Mammary epithelial cell (primary cell): ENCODE measurements at places on chromosomes 4 and X. TPM values are rescaled to one million over a fixed set of nuclear protein-coding genes. Genes with fewer than 3 reads are reported as not detected.

DNA sequence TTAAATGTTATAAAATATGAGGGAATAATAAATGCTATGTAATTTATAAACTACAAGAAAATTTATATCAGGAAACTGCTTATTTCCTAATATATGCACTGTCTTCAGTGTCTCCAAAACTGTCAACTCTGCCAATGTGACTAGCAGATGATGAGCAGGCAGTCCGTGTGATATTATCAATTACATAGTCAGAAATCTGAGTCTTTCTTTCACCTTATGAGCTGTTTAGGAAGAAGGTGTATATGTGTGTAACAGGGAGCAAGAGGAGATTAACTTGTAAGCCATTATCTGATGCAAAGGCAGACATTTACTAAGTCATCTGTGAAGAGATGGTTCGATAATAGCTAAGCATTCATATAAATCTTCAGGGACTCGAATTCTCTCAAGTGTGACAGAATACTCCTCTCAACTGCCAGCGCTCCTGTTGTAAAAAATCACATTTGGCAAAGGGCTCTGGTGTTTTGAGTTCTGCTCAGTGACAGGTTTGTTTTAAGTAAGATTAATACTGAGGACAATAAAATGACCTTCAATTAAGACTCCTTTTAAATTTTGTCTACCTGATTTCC is 79.7 kb downstream of the SNCA start:
- DNase-seq: no peak

DNA sequence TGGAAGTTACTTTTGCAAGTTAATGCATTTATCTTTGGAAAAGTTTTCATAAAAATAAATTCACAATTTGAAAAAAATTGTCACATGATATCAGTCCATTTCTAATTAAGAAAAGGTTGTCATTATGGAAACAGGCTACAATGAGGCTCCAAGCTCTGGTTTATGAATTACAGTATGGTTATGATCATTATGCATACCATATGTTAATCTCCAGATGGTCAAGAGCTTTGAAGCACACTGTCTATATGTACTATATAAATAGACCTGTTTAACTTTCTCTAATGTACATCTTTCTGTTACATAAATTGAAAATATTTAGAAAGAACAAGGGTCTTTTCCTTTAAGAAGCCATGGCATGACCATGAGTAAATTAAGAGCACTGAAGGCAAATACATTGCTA is 2338.8 kb downstream of the PCDH7 start:
- no peak for DNase-seq

DNA sequence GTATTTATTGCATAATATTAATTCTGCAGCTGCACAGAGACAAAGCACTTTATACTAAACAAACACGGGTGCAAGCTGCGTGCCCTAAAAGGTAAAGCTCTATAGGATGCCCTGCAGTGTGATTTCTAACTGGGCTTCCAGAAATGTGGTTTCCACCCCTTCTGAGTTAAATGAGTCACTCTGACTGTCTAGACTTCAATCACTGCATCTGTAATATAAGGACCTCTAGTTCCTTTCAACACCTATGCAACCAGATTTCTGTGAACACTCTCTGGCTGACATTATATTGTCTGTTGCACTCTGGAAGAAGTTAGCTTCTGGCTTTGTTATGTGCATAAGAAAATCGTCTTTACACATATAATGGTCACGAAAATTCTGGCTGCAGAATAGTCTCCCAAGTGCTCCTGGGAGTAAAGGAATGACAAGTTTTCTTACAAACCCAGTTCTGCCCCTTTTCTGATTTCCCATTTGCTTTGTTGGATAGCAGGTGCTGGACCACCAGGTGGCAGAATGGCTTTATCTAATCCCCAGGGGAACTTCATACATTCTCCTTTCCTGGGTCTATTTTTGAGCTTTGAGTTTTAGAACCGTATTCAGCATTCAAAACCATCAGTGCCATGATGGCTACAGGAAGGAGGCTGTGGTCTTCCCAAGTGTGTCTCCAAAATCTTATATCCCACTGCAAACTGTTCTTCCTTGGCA is 842.2 kb downstream of the STIM2 start:
- DNase-seq: peak; percentile 28

GRCh38 chr4:101074326-101074725 is 273.0 kb downstream of the PPP3CA start:
- no peak for DNase-seq

DNA sequence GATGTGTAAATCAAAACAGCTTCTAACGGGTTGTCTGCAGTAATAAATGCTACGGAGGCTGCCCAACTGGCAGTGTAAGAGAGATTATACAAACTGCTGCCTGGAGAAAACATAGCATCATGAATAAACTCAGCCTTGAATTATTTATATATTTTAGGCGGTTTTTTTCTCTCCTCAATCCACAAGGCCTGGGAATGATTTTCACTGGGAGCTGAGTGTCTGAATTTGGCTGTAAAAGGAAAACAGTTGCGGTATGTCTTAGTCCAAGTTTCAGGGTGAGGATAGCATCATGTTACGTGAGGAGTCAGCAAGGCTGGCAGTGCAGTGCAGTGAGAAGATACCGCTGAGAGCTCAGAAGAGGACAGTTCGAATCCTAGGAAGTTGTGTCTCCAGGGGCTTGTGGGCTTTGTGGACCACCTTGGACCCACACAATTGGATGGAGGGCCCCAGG is 291.5 kb upstream of the BOD1L1 start:
- no peak for DNase-seq

GRCh38 chrX:69173906-69174305 is 8.7 kb upstream of the PJA1 start:
- no peak for DNase-seq

DNA sequence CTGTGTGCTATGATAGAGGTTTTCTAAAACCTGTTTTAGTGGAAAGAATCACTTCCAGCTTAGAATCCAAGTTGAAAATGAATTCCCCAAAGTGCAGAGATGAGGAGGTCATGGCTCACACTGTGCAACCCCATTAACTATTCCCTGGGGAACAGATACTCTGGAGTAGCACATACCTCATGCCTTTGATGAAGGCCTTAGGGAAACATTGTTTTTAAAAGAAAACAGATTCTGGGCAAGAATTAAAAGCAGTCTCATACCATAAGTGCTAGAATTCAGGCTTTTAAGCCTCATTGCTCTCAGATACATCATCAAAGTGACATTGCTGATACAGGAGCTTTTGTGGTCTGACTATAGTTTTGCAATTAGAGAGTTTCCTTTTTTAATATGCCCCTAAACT is 115.1 kb downstream of the NDST4 start:
- DNase-seq: no peak

DNA sequence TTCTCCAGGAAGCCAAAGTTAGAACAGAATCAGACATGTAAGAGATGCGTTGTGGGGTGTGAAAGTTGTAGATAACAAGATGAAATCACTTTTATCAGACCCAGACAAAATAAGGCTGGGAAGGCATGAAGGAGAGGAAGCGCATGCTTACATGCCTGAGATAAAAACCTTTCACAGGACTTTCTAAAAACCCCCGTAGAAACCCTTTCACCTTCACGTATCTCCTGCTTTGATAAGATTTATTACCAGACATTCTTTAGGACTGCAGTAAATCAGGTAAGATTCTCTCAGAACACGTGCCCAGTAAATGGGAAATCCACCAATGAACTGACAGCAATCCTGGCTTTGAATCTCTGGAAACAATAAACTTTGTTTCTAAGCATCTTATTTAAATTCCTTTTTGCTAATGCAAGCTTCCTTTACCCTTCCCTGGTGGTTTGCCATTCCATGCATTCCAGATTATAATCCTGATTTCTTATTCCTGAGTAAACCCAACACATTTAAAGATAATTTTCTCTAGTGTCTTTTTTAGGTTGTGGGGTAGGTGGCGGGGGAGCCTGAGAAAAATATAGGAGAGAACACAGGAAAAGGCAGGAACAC is 254.6 kb upstream of the LDB2 start:
- no peak for DNase-seq

DNA sequence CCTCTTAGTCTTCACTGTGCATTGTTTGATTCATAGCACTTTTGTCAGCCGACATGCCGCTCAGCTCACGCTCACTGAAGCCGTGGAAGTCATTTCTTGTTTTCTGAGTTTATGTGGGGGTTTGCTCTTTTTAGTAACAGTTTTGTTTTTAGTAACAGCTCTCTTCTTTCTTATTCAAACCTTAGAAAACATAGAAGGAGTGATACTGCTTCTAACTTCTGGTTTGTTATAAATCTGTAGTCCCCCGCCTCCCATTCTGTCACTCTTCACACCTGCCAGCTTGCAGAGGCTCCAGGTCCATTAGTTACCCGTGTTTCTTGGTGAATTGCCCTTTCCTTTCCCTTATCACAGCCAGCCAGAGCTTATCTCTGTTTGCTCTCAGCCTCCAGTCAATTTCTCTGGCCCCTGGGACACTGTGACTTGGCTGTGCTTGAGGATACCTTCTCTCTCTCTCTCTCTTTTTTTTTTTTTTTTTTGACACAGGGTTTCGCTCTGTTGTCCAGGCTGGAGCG is 50.5 kb downstream of the GRK4 start:
- DNase-seq: no peak

GRCh38 chrX:49257846-49258748 is 6.4 kb downstream of the FOXP3 start:
- no peak for DNase-seq

GRCh38 chrX:103212749-103213457 is 2.0 kb upstream of the BEX4 start:
- DNase-seq: no peak

DNA sequence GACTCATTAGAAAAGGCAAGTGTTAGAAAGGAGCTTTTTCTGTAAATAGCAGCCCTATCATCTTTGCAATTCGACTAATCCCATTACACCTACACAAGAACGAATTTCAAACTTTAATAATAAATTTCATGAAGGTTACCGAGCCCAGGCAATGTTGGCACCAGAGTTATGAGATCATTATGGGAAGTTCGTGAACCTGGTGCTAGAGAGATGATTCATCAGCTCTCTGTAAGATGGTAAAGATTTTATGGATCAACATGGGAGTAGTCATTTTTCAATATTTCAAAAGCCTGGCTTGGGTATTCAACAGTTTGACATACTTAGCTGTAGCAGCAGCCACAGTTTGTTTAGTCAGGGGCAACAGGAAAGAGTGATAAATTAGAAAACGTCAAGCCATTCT is 35.8 kb downstream of the AMELX start:
- DNase-seq: peak; percentile 43

- DNase-seq: no peak
Measured at GRCh38 chr4:103478734-103479133, 241.1 kb downstream of the TACR3 start.

- DNase-seq: no peak
Measured at GRCh38 chr4:116233971-116234370, 851.4 kb downstream of the TRAM1L1 start.

DNA sequence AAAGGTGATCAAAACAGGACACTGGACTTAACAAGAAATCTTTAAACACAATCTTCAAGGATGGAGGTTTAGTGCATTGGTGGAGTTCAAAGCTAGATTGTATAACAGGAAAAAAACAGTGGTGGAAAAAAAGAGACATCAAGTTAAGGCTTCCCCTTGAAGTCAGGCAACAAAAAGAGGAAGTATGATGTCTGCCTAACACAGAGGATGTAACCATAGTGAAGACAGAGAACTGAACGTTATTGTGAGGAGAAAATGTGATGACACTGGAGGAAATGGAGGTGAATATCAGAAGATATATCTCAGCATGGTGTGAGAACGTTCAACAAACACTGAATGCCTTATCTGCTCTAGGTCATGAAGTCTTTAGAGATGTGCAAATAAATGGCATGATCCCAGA is 192.4 kb upstream of the AR start:
- DNase-seq: no peak

GRCh38 chrX:75625232-75625631 is 102.4 kb upstream of the ZDHHC15 start:
- no peak for DNase-seq

DNA sequence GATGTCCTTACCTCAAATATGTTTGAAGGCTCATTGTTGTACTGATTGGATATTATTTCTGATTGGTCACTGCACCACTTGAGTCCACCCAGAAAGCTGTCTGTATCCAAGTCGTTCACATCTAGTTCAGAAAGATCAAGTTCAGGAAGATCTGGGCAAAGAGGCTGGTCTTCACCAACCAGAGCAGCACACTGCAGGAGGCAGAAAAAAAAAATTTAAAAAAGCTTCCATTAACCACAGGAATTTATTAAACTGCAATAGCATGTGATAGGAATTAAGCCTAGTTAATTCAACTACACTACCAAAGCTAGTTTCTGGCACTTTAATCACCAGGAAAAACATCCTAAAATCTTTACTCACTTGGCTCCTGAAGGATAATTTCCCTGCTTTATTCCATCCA is 5.1 kb downstream of the PPARGC1A start:
- DNase-seq: no peak

DNA sequence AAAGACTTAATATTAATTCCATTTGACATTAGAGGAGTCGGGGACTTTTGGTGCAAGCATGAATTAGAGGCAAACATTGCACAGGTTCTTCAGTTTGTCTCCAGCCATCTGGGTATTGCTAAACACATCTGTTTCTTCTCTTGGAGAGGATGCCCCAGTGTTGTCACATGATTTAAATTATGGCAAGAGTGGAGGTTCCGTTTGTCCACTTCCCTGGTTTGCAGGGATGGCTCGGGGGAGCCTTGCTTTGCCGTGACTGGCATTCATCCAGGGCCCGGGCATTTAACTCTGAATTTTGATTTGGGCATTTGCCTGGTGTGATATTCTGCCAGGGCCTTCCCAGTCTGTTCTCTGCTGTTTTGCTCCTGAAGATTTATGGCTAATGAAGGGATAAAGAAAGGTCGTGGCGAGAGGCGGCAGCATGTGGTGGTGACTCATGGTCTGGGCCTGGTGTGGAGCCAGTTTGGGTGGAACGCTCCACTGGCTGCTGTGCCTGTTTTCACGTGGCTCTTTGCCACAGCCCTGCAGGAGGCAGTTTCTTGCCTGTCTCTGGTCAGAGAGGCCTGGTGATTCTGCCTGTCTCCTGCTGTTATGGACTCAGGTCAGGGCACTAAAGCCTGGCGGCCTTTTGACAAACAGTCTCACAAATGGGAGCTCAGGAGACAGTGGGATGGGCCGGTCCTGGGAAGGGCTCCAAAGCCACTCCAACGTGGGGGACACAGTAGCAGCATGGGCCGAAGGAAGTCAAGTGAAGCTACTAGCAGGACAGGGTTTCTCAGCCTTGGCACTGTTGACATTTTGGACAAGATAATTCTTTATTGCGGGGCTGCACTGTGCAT is 99.4 kb upstream of the PGRMC2 start:
- DNase-seq: peak; percentile 83

- no peak for DNase-seq
Measured at GRCh38 chr4:3418029-3418762, 23.6 kb upstream of the HGFAC start.

TSPYL2 gene
- 13.2 TPM for total RNA-seq

NIPAL1 gene
- total RNA-seq: 16.4 and 19.9 TPM in 2 replicates

PPP4R3C gene
- not detected in 2 replicates for total RNA-seq

VCX gene
- not detected in 2 replicates for total RNA-seq

CSTF2 gene
- total RNA-seq: 13.7 TPM

BOD1L1 gene
- 38.3 and 45.4 TPM in 2 replicates for total RNA-seq

ABCE1 gene
- total RNA-seq: 96.3 and 102 TPM in 2 replicates

CNGA1 gene
- 0.12 TPM in 1 of 2 replicates, not detected in the other for total RNA-seq

SPACA5 gene
- total RNA-seq: not detected

CXCL11 gene
- 0.35 and 0.99 TPM in 2 replicates for total RNA-seq
